ENCODE measurements at places on chromosomes 2 and 18.

DNA sequence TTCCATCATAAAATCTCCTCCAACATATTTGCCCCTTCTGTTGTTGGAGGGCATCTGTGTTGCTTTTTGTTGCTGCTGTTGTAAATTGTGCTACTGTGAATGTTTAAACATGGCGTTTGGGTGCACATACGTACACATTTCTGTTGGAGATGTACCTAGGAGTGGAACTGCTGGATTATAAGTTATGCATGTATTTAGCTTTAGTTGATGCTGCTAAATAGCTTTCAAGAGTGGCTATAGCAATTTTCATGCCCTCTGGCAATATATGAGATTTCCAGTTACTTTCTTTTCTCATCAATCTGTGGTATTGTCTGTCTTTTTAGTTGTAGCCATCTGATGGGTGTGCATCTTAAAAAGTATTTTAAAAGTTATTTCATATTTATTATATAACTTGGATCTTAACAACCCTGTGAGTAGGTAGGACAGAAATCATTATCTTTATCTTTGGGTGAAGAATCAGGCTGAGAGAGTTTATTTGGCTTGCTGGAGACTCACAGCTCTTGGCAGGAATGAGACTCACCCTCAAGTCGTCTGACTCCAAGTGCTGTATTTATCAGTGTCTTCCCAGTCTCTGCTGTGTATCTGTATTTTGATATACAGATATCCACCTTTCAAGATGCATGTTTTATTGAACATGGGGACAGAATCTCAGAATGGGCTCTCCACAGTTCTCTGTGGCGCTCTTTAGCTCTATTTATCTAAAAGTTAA lies 16.9 kb downstream of the ZNF236 start:
- DNase-seq = no peak

DNA sequence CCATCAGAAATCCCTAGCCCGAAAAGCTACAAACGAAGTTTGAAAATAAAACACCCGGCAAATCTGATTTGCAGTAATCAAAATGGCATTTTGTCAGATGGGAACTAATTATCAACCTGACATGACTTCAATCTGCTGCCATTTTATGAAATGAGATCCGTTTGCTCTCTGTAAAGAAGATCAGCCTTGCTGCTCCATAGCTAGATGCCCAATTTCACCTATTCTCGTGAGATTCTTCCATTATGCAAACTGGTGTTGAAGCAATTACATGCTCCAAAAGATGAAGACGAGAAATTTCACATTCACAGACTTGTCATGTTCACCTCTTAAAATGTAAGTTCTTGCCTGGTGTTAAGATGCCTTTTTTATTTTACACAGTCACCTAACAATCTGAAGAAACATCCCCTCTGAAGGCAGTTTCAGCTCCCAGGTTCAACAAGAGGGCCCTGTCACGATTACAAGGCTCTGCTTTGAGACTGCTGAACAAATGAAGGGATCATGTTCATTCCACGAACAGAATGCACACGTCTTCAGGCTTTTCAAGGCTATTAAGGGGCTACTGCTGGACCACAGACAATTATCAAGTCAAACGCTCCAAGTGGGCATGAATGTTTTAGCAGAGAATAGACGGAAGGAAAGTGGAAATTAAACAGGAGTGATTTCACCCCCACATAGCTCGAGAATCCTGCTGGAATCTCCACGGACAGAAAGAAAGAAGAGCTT lies 172.6 kb upstream of the PID1 start:
- DNase-seq = no peak

DNA sequence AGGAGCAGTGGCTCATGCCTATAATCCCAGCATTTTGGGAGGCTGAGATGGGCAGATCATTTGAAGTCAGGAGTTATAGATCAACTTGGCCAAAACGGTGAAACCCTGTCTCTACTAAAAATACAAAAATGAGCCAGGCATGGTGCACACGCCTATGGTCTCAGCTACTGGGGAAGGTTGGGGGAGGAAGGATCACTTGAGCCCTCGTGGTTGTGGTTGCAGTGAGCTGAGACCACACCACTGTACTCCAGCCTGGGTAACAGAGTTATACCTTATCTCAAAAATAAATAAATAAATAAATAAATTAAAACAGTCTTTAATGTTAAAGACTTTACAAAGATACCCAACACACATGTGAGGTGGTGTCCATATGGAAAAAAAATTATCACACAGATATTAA lies 134.0 kb downstream of the C2orf74 start:
- DNase-seq = no peak

GRCh38 chr2:185628985-185629384 lies 109.6 kb upstream of the FSIP2 start:
- no peak for DNase-seq

DNA sequence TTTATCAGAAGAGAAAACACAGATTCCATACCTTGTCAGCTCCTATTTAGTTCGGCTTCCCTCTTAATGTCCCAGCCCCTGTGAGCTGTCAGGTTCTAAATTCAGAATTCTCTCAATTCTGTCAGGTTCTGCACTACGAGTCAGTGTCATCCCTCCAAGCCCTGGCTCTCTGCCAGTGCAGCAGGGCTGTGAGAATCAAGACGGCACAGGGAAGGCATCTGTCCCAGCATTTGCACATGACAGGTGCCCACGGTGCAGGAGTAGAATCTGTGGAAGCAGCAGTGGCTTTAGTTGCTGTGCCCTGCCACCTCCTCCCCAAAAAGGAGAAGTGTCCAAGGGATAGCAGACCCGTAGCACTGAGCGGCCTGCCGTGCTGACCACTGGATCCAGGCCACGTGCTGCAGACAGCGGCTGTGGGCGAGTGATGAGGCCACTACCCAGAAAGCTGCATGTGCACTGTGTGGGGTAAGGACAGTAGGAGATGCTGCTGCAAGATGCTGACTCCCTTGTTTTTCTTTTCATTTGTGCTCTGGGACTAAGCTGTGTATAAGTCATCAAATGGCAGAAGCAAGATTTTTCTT lies 12.8 kb downstream of the RBFA start:
- no peak for DNase-seq

DNA sequence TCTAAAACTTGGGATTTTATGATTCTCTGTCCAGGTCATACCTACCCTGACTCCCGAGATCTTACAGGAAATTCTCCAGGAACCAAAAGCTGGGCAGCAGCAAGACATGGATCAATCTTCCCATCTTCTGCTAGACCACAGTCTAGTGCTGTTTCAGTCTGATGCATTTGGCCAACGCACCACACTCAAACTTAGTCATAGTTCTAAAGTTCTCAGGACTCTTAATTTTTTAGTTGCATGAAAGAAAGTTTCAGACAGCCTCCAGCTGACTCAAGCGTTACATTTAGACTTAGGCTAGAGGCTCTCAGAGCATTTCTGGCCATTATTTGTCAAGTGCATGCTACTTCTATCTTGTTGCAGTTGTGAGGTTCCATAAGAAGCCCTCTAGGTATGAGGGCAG lies 230.1 kb upstream of the CCDC150 start:
- DNase-seq = no peak

- DNase-seq = no peak
Observed at GRCh38 chr18:12911929-12912703, 28.1 kb upstream of the PTPN2 start.

- peak; percentile 33 for DNase-seq
Observed at GRCh38 chr2:159713631-159714246, 1.4 kb downstream of the MARCHF7 start.

- peak; percentile 87 for DNase-seq
Observed at GRCh38 chr2:105573910-105574655, 170.6 kb upstream of the NCK2 start.

DNA sequence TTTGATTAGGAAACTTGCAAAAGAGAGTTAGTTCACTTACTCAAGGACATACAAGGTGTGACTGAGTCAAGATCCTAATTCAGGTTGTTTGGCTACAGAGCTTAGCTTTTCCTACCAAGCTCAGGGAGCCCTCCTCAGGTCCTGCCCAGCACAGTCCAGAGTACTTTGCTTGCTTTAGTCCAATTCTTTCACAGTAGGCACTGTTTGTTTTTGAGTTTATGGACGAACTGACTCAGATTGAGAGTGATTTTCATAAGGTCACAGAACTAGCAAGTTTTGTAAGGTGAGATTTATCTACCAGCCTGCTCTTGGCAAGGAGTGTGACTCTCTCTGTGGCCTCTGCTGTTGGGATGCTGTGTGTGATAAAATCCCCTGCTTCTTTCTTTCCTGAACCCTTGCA lies 310.5 kb downstream of the PTPRM start:
- DNase-seq = no peak

GRCh38 chr18:78056011-78056410 lies 806.4 kb downstream of the GALR1 start:
- DNase-seq = no peak

DNA sequence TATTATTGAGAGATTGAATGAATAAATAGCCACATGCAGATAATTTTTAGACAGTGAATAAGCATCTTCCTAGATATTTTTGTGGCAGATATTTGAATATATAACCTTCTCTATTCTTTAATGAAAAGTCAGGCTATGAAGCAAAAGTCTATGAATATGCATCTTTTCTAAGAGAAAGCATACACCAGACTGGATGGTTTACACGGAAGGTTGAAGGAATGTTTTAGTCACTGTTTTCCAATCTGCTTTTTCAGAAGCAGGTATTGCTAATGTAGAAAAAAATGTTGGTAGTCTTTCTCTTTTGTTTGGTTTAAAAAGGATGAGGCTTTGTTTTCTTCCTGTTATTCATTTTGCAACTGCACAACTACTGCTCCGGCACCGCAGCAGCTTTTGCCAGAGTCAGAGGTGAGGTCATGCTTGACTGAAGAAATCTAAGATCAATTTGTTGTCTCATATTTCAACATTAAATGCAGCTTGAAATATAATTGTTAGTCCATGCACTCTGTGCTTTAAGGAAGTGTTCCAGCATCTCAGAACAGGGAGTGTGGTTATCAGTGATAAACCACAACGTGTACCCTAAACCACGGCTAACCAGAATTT lies 1540.8 kb upstream of the PIK3C3 start:
- no peak for DNase-seq

- DNase-seq = no peak
Observed at GRCh38 chr2:42724886-42725285, 39.0 kb downstream of the OXER1 start.

GRCh38 chr2:94993176-94994062 lies 32.1 kb upstream of the MAL start:
- no peak for DNase-seq

All from NCI-H2081 (cell line).